NCI-H510A (cell line): ENCODE measurements at places on chromosomes 2 and 18.

DNA sequence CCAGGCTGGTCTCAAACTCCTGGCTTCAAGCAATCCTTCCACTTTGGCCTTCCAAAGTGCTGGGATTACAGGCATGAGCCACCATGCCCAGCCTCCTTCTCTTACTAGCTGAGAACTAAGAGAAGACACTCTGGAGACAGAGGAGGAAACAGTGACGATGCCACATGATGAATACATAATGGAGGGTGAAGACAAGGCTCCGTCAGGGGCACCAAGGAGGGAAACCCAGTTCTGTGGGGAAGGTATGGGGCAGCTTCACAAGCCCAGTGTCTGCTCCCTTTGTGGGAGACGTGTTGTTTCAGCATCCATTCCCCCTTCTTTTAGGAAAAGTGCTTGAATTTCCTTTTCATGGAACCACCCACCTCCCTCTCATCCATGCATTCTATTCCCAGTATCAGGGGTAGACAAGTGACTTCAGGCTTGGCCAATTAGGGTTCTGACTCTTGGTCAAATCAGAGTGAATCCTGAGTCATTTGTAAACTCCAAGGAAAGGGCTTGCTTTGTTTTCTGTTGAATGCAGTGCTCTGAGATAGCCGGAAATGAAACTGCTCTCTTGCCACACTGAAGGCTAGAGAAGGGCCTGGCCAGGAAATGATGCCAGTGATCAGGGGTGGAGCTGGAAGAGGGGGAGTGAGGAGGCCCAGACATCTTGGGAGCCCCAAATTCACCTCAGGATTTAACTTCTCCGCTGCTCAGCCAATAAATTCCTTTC is 23.7 kb downstream of the TMEM127 start:
- DNase-seq, result no peak

DNA sequence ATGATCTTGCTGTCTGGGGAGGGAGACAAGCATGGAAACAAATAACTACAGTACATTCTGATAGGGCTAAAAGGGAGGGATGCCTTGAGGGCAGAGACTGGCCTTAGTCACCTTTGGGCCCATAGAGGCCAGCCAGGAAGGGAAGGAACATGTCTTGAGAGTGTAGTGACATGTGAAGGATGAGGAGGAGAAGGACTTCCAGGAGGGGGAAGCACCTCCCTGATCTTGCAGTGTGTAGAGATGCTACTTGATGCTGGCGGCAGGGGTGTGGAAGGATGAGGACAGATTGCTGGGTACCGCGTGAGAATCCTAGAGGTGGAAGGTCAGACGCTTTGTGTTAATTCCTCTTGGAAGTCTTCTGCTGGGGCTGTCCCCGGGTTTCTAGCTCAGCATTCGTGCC is 13.1 kb downstream of the TET3 start:
- no peak for DNase-seq

- DNase-seq, result no peak
Measured at GRCh38 chr2:62158444-62159121, 37.3 kb upstream of the B3GNT2 start.

GRCh38 chr2:28578774-28579173 is 82.9 kb downstream of the PLB1 start:
- no peak for DNase-seq

DNA sequence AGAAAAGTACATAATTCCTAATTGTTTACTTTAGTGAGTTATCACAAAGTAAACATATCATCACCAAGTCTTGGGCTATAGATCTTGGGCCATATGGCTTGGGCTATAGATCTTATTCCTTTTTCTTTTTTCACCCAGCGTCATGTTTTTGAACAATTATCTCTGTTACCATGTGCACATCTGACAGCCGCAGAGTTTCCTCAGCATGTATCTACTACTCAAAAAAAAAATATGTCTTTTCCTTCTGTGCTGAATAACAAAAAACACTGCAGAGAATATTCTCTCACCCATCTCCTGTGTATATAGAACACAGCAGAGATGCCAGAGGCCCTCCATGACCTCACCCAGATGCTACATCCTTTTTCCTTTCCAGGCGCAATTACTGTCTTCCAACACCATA is 76.2 kb upstream of the MYO3B start:
- no peak for DNase-seq

DNA sequence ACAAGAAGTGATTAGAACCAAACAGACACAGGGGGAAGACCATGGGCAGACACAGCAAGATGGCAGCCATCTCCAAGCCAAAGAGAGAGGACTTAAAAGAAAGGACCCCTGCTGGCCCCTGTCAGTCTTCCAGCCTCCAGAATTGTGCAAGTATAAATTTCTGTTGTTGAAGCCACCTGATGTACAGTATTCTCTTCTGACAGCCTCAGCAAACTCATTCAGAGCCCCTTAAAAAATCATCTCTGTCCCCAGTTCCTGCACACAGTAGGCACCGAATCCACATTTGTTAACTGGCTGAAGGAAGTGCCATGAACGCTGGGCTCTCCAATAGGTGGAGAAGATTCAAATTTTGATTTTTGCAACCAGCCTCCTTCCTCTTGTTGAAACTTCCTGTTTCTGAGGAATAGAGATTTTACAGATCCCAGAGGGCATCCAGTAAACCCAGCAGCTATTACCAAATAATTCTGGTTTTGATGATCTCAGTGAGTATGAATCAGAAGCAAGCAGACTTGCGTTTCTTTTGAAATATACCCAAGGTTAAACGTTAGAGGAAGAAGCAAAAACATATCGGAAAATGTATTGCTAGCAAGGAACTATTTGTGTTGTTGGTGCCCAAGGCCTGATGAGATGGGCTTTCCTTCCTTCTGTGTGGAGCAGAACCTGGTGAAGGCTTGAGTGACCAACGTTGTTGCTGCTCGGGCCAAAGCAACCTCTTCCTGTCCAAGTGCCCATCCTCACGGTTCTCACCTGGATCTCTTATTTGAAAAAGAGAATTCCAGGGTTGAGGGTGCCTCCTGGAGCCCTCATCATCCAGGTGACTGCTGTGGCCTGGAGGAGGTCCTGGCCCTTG is 47.7 kb upstream of the PLB1 start:
- DNase-seq, result no peak

GRCh38 chr18:53864770-53865169 is 359.7 kb downstream of the MBD2 start:
- no peak for DNase-seq

DNA sequence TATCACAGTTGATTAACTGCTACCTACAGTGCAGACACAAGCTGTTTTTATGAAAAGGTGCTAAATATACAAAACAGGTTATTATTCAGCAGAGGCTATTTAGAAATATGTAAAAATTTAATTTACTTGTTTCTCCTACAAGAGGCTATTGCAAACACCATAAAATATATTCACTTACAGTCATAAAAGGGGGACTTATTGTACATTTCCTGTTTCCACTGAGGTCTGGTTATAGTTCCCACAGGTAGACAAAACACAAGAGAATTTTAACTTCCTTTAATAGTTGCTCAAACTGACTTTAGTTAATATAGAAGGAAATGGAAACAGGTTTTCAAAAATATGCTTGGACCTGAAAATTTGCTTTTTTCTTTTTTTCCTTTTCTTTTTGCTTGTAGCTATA is 40.0 kb upstream of the FRZB start:
- DNase-seq, result no peak

DNA sequence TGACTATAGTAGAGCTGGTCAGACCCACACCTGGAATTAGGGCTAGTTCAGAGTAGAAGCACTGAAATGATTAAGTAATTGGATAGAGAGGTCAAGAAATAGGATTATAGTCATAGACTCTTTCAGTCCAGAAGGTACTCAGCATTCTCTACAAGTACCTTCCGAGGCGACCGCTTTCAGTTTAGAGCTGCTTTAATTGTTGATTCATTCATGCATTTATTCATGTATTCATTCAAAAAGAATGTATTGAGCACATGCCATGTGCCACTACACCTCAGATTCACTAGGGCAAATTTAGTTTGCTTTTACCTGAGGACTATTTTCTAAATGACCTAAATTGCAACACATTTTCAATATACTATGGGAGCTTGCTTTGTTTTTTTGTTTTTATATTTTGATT is 48.7 kb downstream of the CRIM1 start:
- no peak for DNase-seq

- peak; percentile 68 for DNase-seq
Measured at GRCh38 chr2:174729797-174730697, 34.2 kb downstream of the CHRNA1 start.

DNA sequence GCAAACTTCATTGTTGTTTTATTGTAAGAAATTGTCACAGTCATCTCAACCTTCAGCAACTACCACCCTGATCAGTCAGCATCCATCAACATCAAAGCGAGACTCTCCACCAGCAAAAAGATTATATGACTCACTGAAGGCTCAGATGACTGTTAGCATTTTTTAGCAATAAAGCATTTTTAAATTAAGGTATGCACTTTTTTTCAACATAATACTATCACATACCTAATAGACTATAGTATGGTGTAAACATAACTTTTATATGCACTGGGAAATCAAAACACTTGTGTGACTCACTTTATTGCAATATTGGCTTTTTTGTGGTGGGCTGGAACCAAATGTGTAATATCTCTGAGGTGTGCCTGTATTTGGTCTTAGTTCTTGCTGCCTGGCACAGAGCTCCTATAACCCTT is 15.6 kb downstream of the SCN1A start:
- DNase-seq, result no peak

DNA sequence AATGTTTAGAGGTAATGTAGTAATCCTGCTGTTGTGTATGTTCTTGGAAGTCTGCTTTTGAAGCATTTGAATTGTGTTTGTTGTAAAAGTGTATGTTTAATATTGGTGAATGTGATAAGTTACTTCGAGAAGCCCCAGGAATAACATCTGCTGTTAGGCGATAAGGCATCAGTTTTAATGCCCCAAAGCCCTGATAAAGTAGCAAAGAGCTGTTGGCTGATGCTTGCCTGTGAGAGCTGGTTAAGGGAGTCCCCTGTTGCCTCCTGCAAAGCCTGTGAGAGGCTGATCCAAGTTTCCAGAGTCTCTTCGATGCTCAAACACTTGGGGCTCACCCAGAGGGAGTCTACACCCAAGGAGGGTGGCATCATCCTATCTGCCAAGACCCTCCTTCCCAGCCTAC is 110.3 kb downstream of the RNF152 start:
- DNase-seq, result no peak

- DNase-seq, result peak; percentile 75
Measured at GRCh38 chr2:233443511-233444183, 89.4 kb downstream of the DGKD start.

GRCh38 chr2:149056541-149057255 is 18.2 kb downstream of the LYPD6B start:
- DNase-seq, result no peak

GRCh38 chr2:98800330-98801064 is 69.6 kb upstream of the MGAT4A start:
- no peak for DNase-seq

DNA sequence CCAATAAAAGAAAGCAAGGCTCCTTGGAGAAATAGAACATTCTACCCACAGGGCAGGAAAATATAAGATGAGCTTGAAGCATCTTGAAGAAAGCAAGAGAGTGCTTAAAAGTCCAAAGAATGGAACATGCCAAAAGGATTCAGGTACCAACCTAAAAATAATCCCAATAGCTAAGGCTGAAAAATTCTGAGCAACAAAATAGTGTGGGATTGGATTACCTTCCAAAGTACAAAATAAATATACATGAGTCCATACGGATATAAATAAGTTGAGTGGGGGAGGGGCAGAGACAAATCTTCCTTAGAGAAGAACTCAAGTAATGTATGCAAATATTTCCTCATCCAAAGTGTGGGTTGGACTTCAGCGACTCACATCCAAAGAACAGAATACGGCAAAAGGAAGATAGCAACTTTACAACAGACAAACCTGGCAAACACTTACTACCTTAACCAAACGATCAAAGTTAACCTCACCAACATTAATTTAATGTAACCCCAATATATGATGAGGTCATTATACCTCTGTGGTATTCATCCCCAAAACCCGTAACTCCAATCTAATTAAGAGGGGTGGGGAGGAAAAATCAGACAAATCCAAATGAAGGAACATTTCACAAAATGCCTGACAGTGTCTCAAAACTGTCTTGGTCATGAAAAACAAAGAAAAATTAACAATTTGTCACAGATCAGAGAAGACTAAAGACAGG is 26.9 kb downstream of the MEMO1 start:
- no peak for DNase-seq

GRCh38 chr18:26397019-26397418 is 151.3 kb downstream of the KCTD1 start:
- no peak for DNase-seq

DNA sequence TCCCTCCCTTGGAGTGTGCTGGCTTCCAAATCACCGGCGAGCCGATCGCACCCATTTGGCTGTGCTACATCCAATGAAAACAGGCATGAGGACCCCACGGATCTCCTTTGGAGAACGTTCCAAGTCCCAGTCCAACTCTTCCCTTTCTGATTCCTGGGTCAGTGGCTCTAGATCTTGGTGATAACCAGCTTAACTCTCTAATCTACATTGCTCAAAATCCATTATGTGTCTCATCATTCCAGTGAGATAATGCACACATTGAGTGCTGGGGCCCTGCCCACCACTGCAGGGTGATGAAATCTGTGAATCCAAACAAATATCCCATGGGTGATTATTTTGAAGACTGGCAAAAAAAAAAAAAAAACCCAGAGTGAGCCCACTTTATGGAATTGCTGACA is 232.7 kb upstream of the COPS8 start:
- DNase-seq, result no peak

DNA sequence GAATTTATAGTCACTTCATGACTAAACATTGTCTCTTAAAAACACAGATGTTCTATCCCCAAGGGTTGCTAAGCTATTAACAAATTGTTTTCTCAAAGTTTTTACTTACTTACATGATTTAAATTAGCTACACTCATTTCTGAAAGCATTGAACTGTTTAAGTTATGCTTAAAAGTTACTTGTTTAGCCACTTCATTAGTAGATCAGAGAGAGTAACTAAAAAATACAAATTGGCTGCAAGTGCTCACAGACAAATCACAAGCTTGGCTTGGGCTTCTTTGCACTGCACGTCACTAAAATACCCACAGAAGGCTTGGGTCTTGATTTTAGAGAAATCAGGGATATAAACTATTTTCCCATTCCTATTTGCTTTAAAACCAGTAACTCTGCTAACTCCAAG is 114.1 kb upstream of the SMAD7 start:
- no peak for DNase-seq

DNA sequence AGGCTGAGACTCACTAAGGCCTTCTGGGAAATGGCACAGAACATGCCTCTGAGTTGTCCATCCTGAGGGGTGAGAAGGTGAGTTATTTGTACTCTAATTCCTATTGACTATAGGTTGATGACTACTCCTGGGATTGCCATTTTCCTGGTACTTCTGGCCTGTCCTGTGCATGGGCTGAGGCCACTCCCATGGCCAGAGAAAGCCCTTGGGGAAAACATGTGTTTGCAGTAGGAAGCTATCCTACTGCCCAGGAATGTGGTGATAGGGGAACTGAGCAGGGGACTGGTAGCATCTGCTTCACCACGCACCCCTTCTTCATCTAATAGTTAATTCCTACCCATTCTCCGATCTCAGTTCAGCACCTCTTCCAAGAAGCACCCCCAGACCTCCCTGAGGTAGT is 62.6 kb upstream of the MEX3C start:
- no peak for DNase-seq
